ENCODE measurements at places on chromosomes 2 and 18.

GRCh38 chr2:3637692-3638455, 20.1 kb upstream of the ALLC start:
- no peak for ATAC-seq

- no peak for ATAC-seq
Observed at GRCh38 chr2:99106913-99107312, 34.6 kb upstream of the C2orf15 start.

GRCh38 chr18:75132931-75133525, 75.9 kb downstream of the PTGR3 start:
- no peak for ATAC-seq

DNA sequence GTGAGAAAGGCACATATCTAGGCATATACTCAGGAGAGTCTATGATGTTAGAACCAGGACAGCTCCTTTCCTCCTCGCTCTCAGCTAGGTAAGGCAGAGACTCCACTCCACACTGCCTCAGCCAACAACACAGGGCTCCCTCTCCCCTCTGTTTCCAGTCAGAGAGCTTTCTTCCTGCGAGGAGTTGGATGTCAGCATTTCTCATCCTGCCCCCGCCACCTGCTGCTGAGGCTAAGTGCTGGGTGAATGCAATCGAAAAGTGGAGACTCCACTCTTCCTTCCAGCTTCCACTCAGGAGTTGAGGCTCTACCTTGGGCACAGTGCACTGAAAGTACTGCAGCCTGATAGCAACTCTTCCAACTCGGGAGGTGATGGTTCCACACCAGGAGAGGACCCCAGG, 177.2 kb upstream of the RAB6C start:
- ATAC-seq: no peak

DNA sequence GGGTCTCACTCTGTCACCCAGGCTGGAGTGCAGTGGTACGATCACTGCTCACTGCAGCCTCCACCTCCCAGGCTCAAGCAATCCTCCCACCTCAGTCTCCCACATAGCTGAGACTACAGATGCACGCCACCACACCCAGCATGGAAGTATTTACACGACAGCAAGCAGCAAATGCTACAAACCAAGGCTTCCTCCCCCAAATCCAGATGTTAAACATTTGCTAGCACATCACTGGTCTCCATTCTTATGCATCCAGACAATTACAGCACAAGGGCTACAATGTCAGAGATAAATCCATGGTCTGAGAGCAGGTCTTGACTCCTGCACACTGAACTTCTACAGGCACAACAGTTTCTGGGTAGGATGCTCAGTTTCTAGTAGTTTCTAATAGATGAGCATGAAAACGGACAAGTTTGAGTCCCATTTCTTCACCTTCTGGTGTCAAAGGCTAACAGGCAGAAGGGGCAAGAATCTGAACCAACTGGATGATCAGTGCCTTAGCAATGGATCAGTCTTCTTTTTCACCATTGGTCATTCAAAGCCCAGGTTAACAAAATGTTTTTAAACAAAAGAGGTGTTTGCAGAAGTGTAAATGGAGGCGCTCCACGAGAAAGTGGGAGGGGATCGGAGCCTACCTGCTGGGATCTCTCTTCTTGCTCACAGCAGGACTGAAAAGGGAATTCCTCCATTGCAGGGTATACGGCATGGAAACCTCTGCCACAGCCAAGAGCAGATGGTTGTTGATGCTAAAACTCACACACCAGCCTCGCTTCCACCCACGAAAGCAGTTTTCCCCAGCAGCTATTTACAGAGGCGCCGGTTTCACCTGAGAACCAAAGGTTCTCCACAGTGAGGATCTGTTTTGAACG, 135.0 kb upstream of the ARL4C start:
- ATAC-seq: no peak

DNA sequence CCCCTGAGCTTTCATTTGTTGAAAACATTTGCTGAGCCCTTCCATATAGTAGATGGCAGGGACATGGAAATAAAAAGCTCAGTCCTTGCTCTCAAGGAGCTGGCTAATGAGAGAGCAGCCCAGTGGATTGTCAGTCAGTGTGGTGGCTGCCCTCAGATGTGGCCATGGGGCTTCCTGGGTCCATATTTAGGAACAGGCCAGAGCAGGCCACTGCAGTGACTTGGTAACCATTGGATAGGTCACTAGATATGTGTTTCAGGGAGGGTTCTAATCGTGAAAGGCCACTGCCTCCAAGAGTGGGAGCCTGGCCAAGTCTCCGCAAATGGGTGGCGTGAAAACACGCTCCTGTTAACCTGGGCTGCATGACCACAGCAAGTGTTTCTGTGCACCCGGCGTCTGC, 37.4 kb downstream of the NPAS2 start:
- no peak for ATAC-seq

- no peak for ATAC-seq
Observed at GRCh38 chr2:21644266-21644665, 520.5 kb downstream of the TDRD15 start.

DNA sequence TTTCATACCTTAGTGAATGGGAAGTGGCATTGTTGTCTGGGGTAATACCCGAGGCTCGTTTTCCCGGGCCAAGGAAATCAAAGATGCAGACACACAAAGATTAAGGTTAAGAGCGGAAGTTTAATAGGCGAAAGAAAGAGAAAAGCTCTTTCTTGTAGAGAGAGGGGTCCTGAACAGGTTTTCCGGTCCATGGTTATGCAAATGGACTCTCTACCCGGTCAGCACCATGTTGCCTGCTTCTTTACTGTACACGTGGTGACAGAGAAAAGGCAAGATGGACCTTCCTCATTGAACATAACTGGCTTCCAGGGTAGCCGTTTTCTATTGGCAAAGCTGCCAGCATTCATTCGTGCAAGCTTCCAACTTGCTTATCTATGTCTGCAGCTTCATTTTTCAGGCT, 2063.5 kb downstream of the SUCLG1 start:
- ATAC-seq: no peak

- ATAC-seq: peak; percentile 75
Observed at GRCh38 chr2:25497918-25498407, 156.2 kb upstream of the DNMT3A start.

DNA sequence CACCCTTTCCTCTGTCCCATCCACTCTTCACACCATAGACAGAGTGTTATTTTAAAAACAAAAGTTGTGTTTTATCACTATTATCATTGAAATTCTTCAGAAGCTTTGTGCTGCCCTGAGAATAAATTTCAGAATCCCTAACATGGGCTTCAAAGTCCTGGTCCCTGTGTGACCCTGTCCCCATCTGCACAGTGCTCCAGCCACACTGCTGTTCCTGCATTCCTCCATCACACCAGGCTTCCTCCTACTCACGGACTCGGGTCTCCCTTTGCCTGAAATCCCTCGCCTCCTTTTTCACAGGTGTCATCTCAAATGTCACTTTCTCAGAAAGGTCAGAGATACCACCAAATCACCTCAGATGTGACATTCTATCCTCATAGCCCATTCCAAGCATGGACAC, 8.2 kb upstream of the DTNA start:
- no peak for ATAC-seq

GRCh38 chr2:133977405-133977804, 276.5 kb upstream of the MGAT5 start:
- ATAC-seq: no peak

DNA sequence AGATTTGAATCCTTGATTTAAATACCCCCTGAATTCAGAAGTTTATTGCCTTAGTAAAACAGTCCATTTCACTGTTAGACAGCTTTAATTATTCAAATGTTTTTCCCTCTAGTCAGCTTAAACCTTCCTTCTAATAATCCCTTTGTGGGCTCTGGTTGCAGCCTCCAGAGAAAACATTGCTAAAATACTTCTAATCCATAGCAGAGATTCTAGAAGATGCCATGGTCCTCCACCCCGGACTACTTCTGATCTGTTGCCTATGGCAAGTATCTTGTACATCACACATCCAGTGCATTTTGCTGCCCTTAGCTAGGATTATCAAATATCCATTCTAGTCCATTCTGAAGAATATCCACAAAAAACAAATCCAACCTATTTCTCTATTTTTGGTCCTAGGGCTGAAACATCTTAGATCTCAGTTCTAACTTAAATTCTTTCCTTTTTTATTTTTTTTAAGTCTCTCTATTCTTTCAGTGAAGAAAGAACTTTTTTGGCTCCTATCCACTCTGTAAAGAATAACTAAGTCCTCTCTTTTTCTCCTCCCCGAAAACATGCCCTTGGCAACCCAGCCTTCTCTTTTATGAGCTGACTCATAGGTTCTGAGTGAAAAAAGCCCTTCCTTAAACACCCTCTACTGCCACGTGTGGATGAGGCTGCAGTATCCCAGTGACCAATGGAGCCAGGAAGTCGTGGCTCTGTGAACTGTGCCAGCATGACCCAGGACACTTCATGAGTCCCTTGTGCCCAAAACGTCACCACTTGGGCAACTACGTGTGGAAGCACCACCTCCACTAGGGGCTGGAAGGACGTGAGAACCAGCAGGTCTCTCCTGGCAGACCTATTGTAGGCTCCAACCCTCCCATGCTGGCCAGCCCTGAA, 349.8 kb downstream of the TNS1 start:
- ATAC-seq: no peak

- no peak for ATAC-seq
Observed at GRCh38 chr2:216039918-216040317, 26.6 kb upstream of the MREG start.

DNA sequence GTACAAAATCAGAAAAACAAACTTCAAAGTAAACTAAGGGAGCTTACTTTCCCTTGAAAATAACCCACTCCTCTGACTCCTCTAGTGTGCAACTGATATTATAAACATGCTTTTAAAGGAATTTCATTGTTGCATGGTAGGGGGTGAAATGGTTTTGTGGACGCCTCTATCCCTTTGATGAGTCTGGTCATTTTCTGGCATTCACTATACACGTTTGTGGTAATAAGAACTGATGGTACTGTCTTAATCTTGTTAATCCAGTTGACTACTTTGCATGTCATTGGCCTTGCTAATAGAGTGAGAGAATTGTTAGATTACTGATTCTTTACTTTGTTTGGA, 2.8 kb downstream of the INSIG2 start:
- ATAC-seq: no peak

- no peak for ATAC-seq
Observed at GRCh38 chr18:36155851-36156757, 26.4 kb downstream of the ELP2 start.

- no peak for ATAC-seq
Observed at GRCh38 chr2:100823665-100824438, 3.9 kb downstream of the NPAS2 start.

DNA sequence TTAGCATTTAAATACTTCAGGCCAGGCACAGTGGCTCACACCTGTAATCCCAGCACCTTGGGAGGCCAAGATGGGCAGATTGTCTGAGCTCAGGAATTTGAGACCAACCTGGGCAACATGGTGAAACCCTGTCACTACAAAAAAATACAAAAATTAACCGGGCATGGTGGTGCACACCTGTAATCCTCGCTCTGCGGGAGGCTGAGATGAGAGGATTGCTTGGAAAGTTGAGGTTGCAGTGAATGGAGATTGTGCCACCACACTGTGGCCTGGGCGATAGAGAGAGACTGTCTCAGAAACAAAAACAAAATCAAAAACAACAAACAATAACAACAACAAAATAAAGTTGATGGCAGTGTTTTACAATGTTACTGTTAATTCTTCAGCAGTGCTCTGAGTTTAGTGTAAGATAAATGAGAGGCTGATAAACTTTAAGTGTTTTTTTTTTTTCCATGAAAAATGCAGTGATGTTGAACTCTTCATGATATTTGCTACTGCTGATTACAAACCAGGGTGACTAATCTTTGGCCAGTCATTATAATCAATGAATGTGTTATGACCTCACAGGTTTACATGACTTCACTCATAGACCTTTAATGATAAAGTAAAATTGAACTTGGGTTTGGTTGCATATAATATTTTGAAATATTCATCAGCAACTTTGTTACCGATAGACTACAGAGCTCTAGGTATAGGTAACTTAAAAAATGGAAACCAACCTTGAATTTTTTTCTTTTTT, 2.5 kb downstream of the ITGAV start:
- no peak for ATAC-seq

DNA sequence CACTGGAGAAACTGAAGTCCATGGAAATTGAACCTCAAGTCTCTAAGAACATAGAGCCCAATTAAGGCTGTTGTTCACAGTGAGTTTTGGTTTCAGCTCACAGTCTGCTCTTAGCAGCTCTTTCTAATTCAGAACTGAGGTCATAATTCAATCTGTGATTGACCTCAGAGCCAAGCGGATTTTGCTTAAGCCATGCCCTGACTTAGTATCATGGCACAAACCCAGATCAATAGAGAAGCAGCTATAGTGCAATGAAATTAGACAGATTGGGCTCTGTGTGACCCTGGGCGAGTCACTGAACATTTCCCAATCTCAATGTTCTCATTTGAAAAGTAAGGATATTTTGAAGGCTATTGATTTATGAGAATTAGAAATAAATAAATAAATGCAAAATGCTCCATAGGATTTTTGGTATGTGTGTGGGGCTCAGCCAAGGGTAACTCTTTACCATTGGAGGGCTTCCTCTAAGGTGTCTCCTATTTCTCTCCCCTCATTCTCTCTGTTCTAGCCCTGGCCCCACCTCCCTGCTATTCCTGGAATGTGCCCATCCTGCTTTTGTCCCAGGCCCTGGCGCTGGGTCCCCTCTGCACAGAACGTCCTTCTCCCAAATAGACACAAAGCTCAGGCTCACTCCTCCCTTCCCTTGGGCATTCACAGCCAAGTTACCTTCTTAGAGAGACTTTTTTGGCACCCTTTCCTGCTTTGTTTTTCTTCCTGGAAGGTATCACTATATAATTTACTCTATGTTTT, 239.6 kb downstream of the LPIN1 start:
- ATAC-seq: no peak

DNA sequence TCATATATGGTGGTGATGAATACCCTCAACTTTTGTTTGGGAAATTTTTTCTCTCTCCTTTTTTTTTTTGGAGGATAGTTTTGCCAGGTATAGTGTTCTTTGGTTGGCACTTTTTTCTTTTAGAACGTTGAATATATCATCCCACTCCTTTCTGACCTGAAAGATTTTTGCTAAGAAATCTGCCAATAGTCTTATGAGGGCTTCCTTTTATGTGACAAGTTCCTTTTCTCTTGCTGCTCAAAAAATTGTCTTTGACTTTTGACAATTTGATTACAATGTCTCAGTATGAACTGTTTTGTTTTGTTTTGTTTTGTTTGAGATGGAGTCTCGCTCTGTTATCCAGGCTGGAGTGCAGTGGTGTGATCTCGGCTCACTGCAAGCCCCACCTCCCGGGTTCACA, 21.5 kb downstream of the GNAL start:
- ATAC-seq: no peak
